ENCODE measurements at places on chromosomes 12 and 14. TPM values are rescaled to one million over a fixed set of nuclear protein-coding genes. Genes with fewer than 3 reads are reported as not detected.

TEAD4 gene
- 12.7 TPM for polyA plus RNA-seq

CISTR gene
- not detected for polyA plus RNA-seq

PLA2G1B gene
- polyA plus RNA-seq: 1.1 TPM

OR11H7 gene
- 0.54 TPM for polyA plus RNA-seq

KLRC2 gene
- not detected for polyA plus RNA-seq

E2F7 gene
- polyA plus RNA-seq: 6.9 TPM

RASAL1 gene
- 0.46 TPM for polyA plus RNA-seq

CLEC1A gene
- 23.0 TPM for polyA plus RNA-seq

KCNC2 gene
- polyA plus RNA-seq: not detected

APOF gene
- 0.18 TPM for polyA plus RNA-seq

All from left lung (tissue), 14 donors.